ENCODE measurements at places on chromosomes 6 and 20.

GRCh38 chr6:90053614-90054013 lies 159.3 kb downstream of the GJA10 start:
- DNase-seq = no peak

GRCh38 chr6:147699637-147700036 lies 191.1 kb downstream of the SAMD5 start:
- DNase-seq = no peak

DNA sequence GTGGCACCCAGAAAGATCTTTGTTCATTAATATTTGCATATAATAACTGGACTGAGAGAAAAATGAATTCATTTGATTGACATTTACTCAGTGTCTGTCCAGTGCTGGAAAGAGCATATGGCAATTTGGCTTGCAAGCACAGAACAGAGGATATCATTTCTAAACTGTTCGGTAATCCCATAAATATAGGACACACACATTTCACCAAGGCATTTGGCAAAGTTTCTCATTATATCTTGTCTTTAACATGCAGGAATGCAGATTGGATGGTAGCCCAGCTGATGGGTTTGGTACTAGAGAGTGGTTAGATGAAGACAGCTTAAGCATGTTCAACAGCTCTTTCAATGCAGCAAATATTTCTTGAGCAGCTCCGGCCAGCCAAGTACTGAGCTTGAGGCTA lies 259.2 kb downstream of the PRKN start:
- DNase-seq = no peak

DNA sequence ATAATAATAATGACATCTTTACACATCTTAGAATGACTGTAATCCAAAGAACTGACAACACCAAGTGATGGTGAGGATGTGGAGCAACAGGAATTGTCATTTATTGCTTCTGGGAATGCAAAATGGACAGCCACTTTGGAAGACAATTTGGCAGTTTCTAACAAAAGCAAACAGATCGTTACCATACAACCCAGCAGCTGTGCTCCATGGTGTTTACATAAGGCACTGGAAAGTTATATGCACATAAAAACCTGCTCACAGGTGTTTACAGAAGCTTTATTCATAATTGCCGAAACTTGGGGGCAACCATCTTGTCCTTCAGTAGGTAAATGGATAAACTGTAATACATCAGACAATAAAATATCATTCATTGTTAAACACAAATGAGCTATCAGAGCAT lies 18.3 kb upstream of the ASF1A start:
- DNase-seq = no peak

GRCh38 chr6:12170351-12171092 lies 119.6 kb upstream of the EDN1 start:
- no peak for DNase-seq

DNA sequence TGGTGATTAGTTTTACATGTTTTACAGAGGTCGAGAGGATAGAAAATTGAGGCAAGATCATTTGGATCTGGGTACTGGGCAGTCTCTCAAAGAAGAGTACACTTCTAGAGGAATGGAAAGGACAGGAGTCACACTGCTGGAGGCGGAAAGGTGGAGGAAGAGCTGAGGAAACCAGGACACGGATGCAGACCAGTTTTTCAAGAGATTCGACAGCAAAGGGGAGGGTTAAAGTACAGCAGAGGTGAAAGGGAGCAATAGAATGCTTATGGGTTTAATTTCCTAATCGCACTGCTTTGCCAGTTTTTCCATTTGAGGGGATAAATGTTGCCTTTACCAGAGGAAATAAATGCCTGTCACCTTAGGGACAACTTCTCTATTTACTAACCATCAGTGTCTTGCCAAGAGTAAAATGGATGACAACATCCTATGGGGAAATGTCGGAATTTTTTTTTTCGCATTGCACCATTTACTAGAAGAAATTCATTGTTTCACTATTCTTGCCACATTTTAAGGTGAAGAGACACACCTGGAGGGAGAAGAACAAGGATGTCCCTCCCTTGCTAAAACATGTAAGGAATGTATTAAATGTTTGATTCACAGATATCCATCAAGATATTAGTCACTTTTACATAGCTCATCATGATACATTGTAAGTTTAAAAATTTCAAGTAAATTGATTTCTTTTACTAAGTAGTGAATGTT lies 226.6 kb downstream of the COL12A1 start:
- no peak for DNase-seq

DNA sequence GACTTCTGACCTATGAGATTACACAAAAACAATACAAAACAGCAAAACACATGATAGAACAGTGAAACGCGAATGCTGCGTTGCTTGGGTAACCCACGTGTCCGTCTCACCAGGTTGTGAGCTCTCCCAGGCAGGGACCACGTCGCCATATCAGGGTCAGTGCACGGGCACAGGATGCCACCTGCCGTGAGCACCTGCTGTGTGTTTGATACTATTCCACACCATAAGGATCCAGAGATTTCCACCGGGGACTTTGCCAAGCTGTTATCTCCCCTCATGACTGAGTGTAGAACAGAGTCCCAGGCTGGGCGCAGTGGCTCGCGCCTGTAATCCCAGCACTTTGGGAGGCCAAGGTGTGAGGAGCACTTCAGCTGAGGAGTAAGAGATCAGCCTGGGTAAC lies 288.0 kb downstream of the BMP7 start:
- DNase-seq = no peak
